Chondrocyte (in vitro differentiated cells): ENCODE measurements at places on chromosomes 5 and 9. TPM values are rescaled to one million over a fixed set of nuclear protein-coding genes. Genes with fewer than 3 reads are reported as not detected.

Gene SV2C
- 0.02 TPM in 1 of 3 replicates, not detected in the others for total RNA-seq

Gene HTR4
- not detected in 3 replicates for total RNA-seq

DNA sequence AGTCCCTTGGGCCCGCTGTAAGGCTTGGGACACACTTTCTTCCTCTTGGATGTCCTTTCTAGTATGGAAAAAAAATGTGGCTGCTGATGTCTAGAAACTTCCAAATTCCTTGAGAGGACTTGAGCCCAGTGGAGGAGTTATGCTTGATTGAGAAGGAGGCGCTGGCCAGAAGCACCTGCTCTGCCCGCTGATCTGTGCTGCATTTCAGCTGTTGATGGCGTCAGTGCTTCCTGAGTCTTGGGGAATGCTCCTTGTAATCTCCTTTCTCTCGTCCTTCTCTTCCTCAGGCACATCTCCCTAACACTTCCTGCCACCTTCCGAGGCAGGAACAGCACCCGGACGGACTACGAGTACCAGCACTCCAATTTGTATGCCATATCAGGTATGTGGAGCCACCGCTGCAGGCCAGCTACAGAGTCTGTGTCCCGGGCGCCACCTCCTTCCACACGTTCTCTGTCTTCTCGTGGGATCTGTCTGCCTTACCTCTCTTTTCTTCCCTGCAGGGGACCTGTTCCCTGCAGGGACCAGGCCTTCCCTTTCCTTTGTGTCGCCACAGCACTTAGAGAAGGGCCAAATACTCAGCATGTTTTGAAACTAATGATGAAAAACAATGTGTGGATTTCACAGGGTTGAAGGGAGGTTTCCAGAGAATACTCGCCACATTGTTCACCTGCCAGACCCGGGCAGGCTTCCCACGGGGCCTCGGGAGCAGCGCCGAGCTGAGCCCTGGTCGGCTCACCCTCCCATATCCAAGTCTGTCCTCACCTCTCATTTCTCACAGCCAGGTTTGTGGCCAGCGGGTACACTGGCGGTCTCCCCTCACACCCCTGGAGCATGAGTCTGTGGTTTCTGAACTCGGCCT lies 95.2 kb downstream of the MVB12B start:
- peaks cover 14% of the 10 kb centered on the region for H3K36me3 ChIP-seq
- H3K4me3 ChIP-seq, result no peak overlapping the region
- no peak for DNase-seq

DNA sequence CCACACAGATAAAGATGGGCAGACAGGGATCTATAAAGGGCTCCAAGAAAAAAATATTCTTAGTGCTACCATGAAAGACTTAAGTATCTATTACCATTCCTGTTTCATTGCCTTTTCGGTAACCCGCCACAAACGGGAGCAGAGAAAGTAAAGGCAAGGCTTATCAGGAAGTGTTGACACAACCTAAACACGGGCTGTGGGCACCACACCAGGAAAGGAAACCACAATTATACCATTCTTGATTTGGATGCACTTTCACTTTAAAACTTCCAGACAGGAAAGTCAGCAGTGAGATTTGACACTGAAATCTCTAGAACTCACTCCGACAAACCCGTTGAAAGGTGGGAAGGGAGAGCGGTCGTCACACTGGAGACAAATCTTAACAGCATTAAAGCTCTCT lies 6.5 kb downstream of the TLE1 start:
- H3K4me3 ChIP-seq, result no peak overlapping the region
- no peak for DNase-seq
- peaks cover 2% of the 10 kb centered on the region for H3K4me1 ChIP-seq
- peaks cover 7% of the 10 kb centered on the region for H3K36me3 ChIP-seq
- H3K27me3 ChIP-seq, result no peaks in the 10 kb centered on the region

- peaks cover 18% of the 10 kb centered on the region for H3K4me1 ChIP-seq
- peaks cover 2% of the 10 kb centered on the region for H3K36me3 ChIP-seq
- DNase-seq, result no peak
- no peak overlapping the region for H3K4me3 ChIP-seq
- no peak overlapping the region for H3K27ac ChIP-seq
These were observed 3.8 kb upstream of the COL27A1 start for GRCh38 chr9:114151426-114151956.

DNA sequence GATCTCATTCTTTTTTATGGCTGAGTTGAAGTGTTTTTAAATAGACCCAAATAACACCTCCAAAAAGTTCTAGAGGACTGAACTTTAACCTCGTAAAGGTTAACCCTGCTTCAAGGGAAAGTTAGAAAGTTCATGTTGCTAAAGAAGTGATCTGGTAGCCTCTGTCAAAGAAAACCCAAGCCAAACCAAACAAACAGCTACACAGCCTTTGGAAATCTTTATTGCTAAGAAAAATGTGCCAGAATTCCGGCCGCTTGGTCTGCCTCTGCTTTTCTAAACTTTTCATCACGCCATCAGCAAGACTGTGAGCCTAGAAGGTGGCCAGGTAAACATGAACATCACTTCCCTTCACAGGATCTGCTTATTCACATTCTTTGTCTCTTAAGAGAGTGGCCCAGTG lies 17.9 kb downstream of the FUBP3 start:
- H3K4me3 ChIP-seq, result no peak overlapping the region
- H3K4me1 ChIP-seq, result peaks cover 21% of the 10 kb centered on the region
- H3K36me3 ChIP-seq, result peaks cover 19% of the 10 kb centered on the region
- no peak overlapping the region for H3K27ac ChIP-seq
- DNase-seq, result no peak

GRCh38 chr5:118981783-118982182 lies 6.6 kb downstream of the DTWD2 start:
- H3K27ac ChIP-seq, result no peak overlapping the region
- H3K4me1 ChIP-seq, result peaks cover 26% of the 10 kb centered on the region
- H3K27me3 ChIP-seq, result no peaks in the 10 kb centered on the region
